Cortex of kidney (tissue), 1 donor: ENCODE measurements at places on chromosomes 16 and 17.

GRCh38 chr17:28938552-28938951 is 12.8 kb downstream of the PHF12 start:
- no peak for DNase-seq

- DNase-seq: no peak
These were observed 36.9 kb downstream of the SNTB2 start for GRCh38 chr16:69223882-69224281.

GRCh38 chr17:42548993-42549755 is 3.5 kb upstream of the HSD17B1 start:
- DNase-seq: no peak

GRCh38 chr17:13835151-13835550 is 233.4 kb upstream of the HS3ST3A1 start:
- DNase-seq: no peak
